ENCODE measurements at places on chromosomes 16 and 17. TPM values are rescaled to one million over a fixed set of nuclear protein-coding genes. Genes with fewer than 3 reads are reported as not detected.
A peak's percentile ranks its signal among the peaks of the same experiment; 100 is the strongest.

DNA sequence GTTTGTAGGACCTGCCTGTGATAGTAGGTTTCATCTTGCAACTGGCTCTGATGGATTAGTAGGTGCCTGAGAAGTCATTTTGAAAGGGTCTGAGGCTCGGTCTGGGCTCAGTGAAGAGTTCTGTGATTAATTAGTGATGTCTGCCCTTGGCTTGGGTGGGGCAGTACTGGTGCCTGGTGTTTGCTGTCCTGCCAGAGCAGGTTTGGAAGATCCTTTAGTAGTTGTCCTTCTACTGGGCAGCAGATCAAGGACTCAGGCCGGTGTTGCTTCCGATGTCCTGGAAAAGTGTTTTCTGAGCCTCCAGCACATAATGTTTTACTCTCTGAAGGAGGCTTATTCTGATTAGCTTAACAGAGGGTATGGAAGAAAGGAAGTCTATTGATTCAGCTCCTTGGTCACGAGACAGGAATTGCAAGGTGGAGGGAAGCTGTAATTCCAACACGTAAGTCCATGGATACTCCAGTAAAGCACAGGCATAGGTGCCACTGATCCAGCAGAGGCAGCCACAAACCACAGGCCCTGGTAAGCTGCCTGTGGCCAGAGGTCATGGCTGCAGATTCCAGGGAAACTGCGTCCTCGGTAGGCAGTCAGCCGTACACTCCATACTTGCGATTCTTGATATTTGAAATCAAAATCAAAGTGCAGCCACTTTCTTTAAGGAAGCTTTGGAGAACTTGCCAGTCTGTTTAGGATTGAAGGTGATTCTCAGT, 18.7 kb downstream of the HLF start:
- no peak for DNase-seq

The SLFN5 gene
- 5.4 TPM for total RNA-seq

DNA sequence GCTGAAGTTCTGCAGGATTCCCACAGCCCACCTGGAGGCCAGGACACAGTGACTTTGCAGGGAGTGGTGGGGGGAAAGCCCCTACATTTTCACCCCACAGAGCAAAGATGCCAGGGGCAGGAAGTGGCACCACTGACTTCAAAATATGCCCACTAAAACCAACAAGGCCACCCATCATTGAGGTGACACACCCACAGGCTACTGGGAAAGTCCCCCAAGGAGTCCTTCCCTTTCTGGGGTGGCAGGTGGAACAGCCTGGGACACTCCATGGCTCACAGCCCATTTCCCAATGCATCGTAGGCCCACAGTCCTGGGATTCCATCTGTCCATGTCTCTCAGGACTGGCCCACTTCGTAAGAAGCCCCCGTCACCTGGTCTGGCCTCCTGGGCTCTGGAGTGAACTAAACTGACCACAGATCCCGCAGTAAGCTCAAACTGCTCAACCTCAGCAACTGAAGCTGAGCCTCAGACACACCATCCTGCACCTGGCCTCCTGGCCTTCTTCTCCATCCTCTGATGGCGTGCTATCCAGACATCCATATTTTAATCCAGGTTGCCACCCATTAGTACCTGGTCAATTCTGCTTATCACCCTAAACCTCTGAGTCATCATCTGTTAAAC, 7.5 kb upstream of the CCL1 start:
- no peak for DNase-seq

DNA sequence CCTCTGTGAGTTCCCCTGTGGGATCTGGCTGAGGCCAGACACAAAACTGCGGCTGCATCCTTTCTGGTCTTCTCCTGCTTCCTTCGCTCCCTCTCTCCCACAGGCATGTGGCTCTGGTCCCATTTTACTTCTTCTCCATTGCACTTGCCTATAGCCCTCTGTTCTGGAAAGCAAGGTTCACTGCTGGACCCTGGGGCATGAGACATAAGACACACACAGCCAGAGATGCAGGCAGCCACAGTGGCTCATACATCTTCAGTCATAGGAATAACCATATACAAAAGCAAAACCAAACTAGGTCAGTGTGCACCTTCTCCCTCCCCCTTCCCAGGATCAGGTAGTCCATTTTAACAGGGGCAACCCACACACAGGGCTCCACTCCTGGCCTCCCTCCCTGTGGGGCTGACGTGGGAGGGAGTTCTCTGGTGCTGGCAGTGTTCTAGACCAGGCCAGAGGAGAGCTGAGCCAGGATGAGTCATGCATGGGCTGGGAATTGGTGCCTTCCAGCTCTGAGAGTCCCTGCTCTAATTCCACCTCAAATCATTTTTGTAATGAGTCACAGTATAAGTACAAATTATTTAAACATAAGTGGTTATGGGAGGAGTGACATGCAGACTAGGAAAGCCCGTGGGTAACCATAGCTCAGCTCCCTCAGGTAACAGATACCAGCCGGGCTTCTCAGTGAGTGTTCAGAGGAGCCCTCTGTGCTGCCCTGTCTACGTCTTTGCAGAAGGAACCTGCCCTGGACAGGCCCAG, 58.0 kb downstream of the ASIC2 start:
- DNase-seq: peak; percentile 60
